Right lobe of liver (tissue), 6 donors: ENCODE measurements at places on chromosomes 1 and 21. TPM values are rescaled to one million over a fixed set of nuclear protein-coding genes. Genes with fewer than 3 reads are reported as not detected.

GRCh38 chr1:225449261-225449660 is 21.4 kb upstream of the LBR start:
- DNase-seq, result no peak
- H3K4me3 ChIP-seq, result no peak overlapping the region
- no peak overlapping the region for H3K27ac ChIP-seq
- no peaks in the 10 kb centered on the region for H3K27me3 ChIP-seq
- H3K36me3 ChIP-seq, result no peaks in the 10 kb centered on the region

DNA sequence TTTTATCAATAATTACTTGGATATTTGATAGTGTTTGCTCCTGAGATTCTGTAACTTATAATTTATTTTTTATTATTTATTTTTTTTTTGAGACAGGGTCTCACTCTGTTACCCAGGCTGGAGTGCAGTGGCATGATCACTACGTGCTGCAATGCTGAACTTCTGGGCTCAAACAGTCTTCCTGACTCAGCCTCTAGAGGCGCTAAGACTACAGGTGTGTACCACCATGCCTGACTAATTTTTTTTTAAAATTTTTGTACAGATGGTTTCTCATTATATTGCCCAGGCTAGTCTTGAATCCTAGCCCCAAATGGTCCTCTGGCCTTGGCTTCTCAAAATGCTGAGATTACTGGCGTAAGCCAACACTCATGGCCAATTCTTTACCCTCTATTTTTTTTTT is 845.5 kb upstream of the ADGRL4 start:
- DNase-seq, result no peak
- H3K4me3 ChIP-seq, result no peak overlapping the region
- no peak overlapping the region for H3K27ac ChIP-seq
- H3K4me1 ChIP-seq, result no peaks in the 10 kb centered on the region

- no peak overlapping the region for H3K4me3 ChIP-seq
- peaks cover 9% of the 10 kb centered on the region for H3K4me1 ChIP-seq
- peaks cover 13% of the 10 kb centered on the region for H3K36me3 ChIP-seq
- no peaks in the 10 kb centered on the region for H3K27me3 ChIP-seq
Measured at GRCh38 chr1:109498161-109498801, 4.4 kb downstream of the CYB561D1 start.

- no peak for DNase-seq
- H3K4me1 ChIP-seq, result no peaks in the 10 kb centered on the region
- no peak overlapping the region for H3K4me3 ChIP-seq
Measured at GRCh38 chr1:184945678-184946412, 28.5 kb downstream of the NIBAN1 start.

The RIT1 gene
- total RNA-seq, result 28.3 TPM

- no peak overlapping the region for H3K27ac ChIP-seq
- H3K36me3 ChIP-seq, result no peaks in the 10 kb centered on the region
- H3K27me3 ChIP-seq, result no peaks in the 10 kb centered on the region
- H3K4me3 ChIP-seq, result no peak overlapping the region
Measured at GRCh38 chr21:36759348-36760083, 60.6 kb downstream of the SIM2 start.

DNA sequence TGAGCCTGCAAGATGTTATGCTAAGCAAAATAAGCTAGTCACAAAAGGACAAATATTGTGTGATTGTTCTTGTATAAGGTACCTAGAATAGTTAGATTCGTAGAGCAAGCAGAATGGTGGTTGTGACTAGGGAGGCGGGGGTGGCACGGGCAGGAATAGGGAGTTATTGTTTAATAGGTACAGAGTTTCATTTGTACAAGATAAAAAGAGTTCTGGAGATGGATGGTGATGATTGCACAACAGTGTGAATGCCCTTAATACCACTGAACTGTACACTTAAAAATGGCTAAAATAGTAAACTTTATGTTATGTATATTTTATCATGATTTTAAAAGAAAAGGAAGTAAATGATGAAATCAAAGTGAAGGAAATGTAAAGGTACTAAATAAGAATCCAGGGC is 20.6 kb downstream of the LRRC42 start:
- no peaks in the 10 kb centered on the region for H3K27me3 ChIP-seq
- H3K27ac ChIP-seq, result peak overlapping the region; percentile 16
- peaks cover 4% of the 10 kb centered on the region for H3K36me3 ChIP-seq
- H3K4me1 ChIP-seq, result no peaks in the 10 kb centered on the region
- no peak overlapping the region for H3K4me3 ChIP-seq
- DNase-seq, result peak; percentile 68

GRCh38 chr1:112674986-112675727 is 698 bp downstream of the MOV10 start:
- no peaks in the 10 kb centered on the region for H3K4me1 ChIP-seq
- peak overlapping the region; percentile 85 for H3K4me3 ChIP-seq
- H3K27ac ChIP-seq, result peak overlapping the region; percentile 85

The ACTRT2 gene
- not detected for total RNA-seq

- H3K36me3 ChIP-seq, result no peaks in the 10 kb centered on the region
- no peak overlapping the region for H3K27ac ChIP-seq
- no peaks in the 10 kb centered on the region for H3K27me3 ChIP-seq
- H3K4me3 ChIP-seq, result no peak overlapping the region
- no peak for DNase-seq
Measured at GRCh38 chr1:33703464-33703863, 160.4 kb upstream of the HMGB4 start.

The RGS1 gene
- total RNA-seq, result 2.6 TPM

The CRNN gene
- total RNA-seq, result not detected

The MYOM3 gene
- total RNA-seq, result 0.04 TPM

- DNase-seq, result peak; percentile 74
- no peaks in the 10 kb centered on the region for H3K36me3 ChIP-seq
- no peaks in the 10 kb centered on the region for H3K4me1 ChIP-seq
- no peak overlapping the region for H3K27ac ChIP-seq
- H3K4me3 ChIP-seq, result no peak overlapping the region
Measured at GRCh38 chr1:63674238-63674864, 81.1 kb downstream of the PGM1 start.

DNA sequence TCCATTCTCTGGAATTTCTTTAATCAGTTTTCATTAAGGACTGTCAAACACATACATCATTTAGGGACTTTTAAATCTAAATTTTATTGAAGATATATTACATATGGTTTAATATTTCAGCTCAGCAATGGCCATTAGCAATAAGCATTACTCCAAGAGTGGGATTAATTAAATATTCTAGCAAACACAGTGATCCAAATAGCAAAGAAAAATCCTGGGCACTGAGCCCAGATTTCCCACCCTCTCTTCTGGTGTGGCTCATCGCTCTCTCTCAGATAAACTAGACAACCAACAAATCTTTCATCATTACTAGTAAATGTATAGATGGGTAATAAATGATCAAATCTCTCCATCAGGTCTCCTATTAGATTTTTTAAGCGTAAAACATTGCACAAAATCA is 53.5 kb upstream of the FOXD3 start:
- no peak overlapping the region for H3K27ac ChIP-seq
- H3K4me1 ChIP-seq, result no peaks in the 10 kb centered on the region
- no peaks in the 10 kb centered on the region for H3K27me3 ChIP-seq
- no peak overlapping the region for H3K4me3 ChIP-seq

DNA sequence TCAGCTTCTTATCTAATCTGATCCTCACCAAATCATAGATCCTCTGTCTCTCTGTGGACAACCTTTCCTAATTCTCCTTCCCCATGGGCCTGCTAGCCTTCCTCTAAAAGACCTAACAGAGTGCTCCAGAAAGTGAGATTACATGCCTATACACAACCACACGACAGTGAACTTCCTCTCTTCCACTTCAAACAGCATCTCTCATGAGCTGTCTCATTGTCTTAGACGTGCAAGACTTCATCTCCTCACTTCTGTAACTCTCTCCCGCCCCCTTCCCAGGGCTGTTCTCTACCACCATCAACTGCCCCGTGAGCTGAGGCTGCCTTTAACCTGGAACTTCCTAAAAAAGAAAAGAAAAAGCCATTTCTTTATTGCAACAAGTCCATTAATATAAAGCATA is 14.1 kb upstream of the A3GALT2 start:
- H3K4me1 ChIP-seq, result peaks cover 4% of the 10 kb centered on the region
- H3K4me3 ChIP-seq, result no peak overlapping the region
- DNase-seq, result peak; percentile 35
- no peaks in the 10 kb centered on the region for H3K27me3 ChIP-seq
- peaks cover 15% of the 10 kb centered on the region for H3K36me3 ChIP-seq
- peak overlapping the region; percentile 61 for H3K27ac ChIP-seq

The PTCH2 gene
- 0.40 TPM for total RNA-seq

The S100B gene
- not detected for total RNA-seq

The NBPF4 gene
- total RNA-seq, result not detected

- peaks cover 2% of the 10 kb centered on the region for H3K4me1 ChIP-seq
- H3K36me3 ChIP-seq, result peaks cover 2% of the 10 kb centered on the region
- H3K4me3 ChIP-seq, result no peak overlapping the region
- H3K27me3 ChIP-seq, result no peaks in the 10 kb centered on the region
Measured at GRCh38 chr21:36237441-36237840, 80.8 kb downstream of the DOP1B start.

DNA sequence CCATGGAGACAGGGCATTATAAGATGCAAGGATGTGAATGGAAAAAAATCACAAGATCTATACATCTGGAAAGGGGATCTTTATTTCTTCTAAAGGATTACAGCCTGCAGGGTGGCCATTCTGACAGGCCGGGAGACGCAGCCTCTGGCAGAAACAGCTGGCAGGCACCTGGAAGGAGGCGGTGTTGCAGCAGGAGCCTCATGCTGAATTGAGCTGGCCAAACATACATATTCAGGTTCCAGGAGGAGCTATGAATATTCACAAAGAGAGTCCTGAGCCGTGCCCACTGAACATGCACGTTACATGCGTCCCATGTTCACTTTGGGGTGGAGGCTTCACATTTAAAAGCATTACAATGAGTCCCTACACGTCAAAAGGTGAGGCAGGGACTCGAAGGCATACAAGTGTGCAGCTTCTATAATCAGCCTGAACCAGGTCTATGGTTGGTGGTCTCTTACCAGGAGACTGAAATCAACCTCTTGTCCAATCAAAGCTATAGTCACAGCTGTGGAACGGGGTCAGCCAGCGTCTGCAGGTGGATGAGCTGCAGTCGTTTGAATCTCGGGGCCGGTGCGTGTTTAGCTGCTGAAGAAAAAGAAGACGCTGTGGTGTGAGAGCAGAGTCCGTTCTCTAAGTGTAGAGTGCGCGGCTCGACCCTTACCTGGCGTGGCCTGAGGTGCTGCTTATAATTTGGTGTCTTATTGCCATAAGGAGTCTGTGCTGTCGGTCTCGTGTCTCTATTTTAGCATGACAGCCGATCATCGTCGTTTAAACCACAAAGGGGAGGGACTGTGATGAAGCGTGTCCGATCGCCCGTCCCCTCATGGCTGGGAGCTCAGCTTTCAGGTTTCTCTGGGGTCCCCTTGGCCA is 183.0 kb downstream of the ETS2 start:
- no peaks in the 10 kb centered on the region for H3K36me3 ChIP-seq
- no peak for DNase-seq
- H3K27me3 ChIP-seq, result no peaks in the 10 kb centered on the region
- H3K4me3 ChIP-seq, result no peak overlapping the region

The WNT4 gene
- total RNA-seq, result 0.06 TPM
